ENCODE measurements at places on chromosomes 6 and 20. TPM values are rescaled to one million over a fixed set of nuclear protein-coding genes. Genes with fewer than 3 reads are reported as not detected.

DNA sequence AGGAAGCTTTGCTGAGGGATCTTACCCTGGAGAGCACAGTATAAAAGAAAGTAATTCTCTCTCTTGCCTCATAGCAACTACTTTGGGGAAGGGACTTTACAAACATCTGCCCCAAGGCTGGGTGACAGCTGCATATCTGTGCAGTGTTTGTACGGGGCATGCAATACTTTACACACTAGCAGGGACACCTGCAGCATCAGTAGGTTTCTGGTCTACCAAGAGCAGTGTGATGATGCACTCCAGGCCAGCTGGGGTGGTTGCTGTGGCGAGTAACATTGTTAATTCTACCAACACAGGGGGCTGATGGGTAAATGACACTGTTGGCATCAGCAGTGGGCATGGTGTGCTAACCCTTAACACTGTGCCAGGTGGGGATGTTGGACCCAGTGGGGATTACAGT, 48.0 kb downstream of the ADTRP start:
- H3K27me3 ChIP-seq = no peaks in the 10 kb centered on the region
- no peaks in the 10 kb centered on the region for H3K4me1 ChIP-seq
- no peak overlapping the region for H3K27ac ChIP-seq
- no peaks in the 10 kb centered on the region for H3K36me3 ChIP-seq
- DNase-seq = no peak

- peaks cover 5% of the 10 kb centered on the region for H3K27me3 ChIP-seq
- no peak overlapping the region for H3K27ac ChIP-seq
- H3K4me1 ChIP-seq = no peaks in the 10 kb centered on the region
- no peak overlapping the region for H3K4me3 ChIP-seq
Observed at GRCh38 chr6:1617466-1618310, 8.0 kb downstream of the FOXC1 start.

VSTM2L gene
- total RNA-seq = 1.5 TPM

DNA sequence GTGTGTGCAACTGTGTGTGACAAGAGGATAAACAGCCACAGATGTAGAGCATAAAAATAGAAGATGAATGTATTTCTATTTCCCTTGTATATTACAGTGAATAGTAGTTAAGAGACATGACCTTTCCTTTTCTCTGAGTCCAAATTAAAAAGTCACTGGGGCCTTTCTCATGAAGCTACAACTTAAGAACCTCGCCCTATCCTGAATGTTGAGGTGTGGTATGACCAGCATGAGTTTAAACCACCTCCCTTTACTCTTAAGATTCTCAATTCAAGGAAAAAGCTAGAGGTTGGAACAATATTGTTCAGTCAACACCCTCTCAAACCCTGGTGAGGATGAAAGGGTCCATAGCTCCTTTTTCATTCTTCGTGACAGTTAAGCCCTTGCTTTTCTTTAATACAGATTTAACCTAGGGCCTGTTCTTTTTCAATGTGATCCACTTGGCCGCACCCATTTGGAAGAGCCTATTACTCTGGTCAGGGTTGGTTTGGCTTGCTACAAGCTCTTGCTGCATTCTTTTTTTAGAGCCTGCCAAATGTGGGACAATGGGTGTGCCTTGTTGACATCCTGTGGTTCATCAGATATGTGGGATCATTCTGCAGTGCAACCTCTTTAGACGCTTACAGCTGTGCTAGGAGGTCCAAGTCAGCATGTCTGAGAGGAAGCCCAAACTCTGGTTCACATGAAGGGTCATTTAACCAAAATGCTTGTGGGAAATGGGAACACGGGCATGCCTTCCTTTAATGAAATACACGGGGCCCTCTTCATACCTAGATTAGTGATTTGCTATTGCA, 290.0 kb downstream of the HAO1 start:
- peak; percentile 62 for DNase-seq
- no peaks in the 10 kb centered on the region for H3K4me1 ChIP-seq
- H3K36me3 ChIP-seq = no peaks in the 10 kb centered on the region
- no peak overlapping the region for H3K27ac ChIP-seq
- no peak overlapping the region for H3K4me3 ChIP-seq
- H3K27me3 ChIP-seq = no peaks in the 10 kb centered on the region

CALHM4 gene
- not detected for total RNA-seq

- H3K4me1 ChIP-seq = peaks cover 18% of the 10 kb centered on the region
- H3K36me3 ChIP-seq = no peaks in the 10 kb centered on the region
- H3K4me3 ChIP-seq = peak overlapping the region; percentile 85
Observed at GRCh38 chr6:56692523-56693245, 50.0 kb upstream of the DST start.

- no peak overlapping the region for H3K27ac ChIP-seq
- H3K4me3 ChIP-seq = no peak overlapping the region
- no peak for DNase-seq
- H3K27me3 ChIP-seq = no peaks in the 10 kb centered on the region
- H3K4me1 ChIP-seq = no peaks in the 10 kb centered on the region
Observed at GRCh38 chr6:12748411-12748810, 31.8 kb downstream of the PHACTR1 start.

DNA sequence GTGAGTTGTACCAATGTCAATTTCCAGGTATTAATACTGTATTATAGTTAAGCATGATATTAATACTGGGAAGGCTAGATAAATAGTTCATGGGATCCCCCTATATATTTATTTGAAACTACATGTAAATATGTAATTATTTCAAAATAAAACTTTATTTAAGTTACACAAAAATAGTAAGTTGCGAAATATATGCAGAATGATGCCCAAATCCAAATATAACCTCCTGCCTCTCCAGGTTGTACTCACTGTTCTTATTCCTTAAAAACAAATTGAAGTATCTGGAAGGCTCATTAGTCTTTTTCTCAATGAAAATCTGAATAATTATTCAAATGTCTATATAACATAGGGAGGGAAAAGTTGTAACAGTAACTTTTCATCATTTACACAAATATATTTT, 161.9 kb upstream of the DEFB112 start:
- H3K27ac ChIP-seq = no peak overlapping the region
- no peaks in the 10 kb centered on the region for H3K27me3 ChIP-seq
- H3K4me1 ChIP-seq = no peaks in the 10 kb centered on the region
- H3K4me3 ChIP-seq = no peak overlapping the region

HLA-DPA1 gene
- total RNA-seq = 1.0 TPM

DNA sequence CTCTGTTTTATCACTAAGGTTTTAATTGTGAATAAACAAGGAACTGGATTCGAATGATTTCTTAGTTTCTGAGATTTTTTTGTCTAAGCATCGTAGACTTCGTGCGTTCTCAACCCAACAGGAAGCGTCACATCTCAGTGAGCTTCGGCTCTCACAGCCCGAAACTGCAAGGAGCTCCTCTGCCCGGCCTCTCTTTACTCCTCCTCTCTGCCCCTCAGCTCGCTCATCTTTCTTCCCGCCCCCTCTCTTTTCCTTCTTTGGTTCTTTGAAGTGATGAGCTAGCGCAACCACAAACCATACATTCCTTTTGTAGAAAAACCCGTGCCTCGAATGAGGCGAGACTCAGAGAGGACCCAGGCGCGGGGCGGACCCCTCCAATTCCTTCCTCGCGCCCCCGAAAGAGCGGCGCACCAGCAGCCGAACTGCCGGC, 480 bp upstream of the NT5E start:
- peak overlapping the region; percentile 95 for H3K27ac ChIP-seq
- H3K27me3 ChIP-seq = no peaks in the 10 kb centered on the region
- H3K4me1 ChIP-seq = peaks cover 11% of the 10 kb centered on the region
- peak; percentile 84 for DNase-seq
- no peaks in the 10 kb centered on the region for H3K36me3 ChIP-seq

DNA sequence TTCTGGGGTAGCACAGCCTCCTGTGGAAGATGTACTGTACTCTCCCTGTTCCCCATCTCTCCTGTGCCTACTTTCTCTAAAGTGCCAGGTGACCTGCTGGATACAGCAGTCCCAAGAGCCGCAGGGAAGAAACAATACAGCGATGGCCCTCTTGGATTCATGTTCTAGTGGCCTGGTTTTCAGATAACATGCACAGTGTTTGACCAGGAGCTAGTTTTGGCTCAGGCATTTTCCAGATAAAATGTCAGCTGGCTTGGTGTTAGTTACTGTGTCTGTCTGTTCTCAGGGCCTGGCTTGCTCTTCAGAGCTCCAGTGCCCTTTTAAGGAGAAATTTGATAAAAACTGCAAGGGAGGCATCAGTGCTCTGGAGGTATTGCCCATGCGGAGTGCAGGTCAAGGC, 41.3 kb downstream of the GABRR2 start:
- DNase-seq = no peak
- H3K36me3 ChIP-seq = no peaks in the 10 kb centered on the region
- no peaks in the 10 kb centered on the region for H3K27me3 ChIP-seq
- no peak overlapping the region for H3K4me3 ChIP-seq

- no peaks in the 10 kb centered on the region for H3K36me3 ChIP-seq
- no peaks in the 10 kb centered on the region for H3K4me1 ChIP-seq
- H3K27ac ChIP-seq = no peak overlapping the region
Observed at GRCh38 chr6:150495126-150495525, 104.6 kb upstream of the PLEKHG1 start.

- no peak overlapping the region for H3K27ac ChIP-seq
- DNase-seq = no peak
- H3K4me1 ChIP-seq = no peaks in the 10 kb centered on the region
Observed at GRCh38 chr6:95866732-95867131, 149.0 kb upstream of the FUT9 start.

TRIM15 gene
- total RNA-seq = not detected
